Urinary bladder (tissue), 4 donors: ENCODE measurements at places on chromosomes 5 and 9. TPM values are rescaled to one million over a fixed set of nuclear protein-coding genes. Genes with fewer than 3 reads are reported as not detected.

GRCh38 chr9:104869811-104870210, 58.1 kb downstream of the ABCA1 start:
- DNase-seq: no peak

PLEKHG4B gene
- 3.7 TPM for total RNA-seq

EPB41L4B gene
- total RNA-seq: 6.0 TPM

DNA sequence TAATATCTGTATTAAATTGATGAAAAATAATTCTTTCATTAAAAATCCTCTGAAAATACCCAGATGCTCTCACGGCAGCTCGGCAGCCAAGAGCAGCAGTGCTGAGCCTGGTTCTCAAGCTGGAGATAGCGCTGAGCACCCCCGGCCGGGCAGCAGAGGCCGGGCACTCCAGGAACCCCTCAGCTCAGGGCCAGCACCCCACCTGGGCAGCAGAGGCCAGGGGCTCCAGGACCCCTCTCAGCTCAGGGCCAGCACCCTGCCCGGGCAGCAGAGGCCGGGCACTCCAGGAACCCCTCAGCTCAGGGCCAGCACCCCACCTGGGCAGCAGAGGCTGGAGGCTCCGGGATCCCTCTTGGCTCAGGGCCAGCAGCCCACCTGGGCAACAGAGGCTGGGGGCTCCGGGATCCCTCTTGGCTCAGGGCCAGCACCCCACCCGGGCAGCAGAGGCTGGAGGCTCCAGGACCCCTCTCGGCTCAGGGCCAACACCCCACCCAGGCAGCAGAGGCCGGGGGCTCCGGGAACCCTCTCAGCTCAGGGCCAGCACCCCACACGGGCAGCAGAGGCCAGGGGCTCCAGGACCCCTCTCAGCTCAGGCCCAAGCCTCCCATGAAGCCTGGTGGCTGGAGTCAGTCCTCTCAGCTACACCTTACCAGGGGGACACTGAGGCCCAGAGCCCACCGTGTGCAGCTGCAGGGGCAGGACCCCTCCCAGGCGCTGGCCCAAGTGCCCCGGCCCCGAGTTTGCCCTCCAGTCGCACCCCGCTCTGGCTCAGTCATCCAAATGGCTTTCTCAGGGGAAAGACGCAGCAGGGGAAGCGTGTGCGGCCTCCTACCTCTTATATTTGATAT, 21.7 kb downstream of the CLPTM1L start:
- no peak for DNase-seq

- no peak for DNase-seq
These were observed 182.4 kb downstream of the DIRAS2 start for GRCh38 chr9:90460220-90460619.

GRCh38 chr5:29263915-29264351, 1929.6 kb upstream of the CDH6 start:
- DNase-seq: no peak

PAXX gene
- 9.3 TPM for total RNA-seq

- DNase-seq: no peak
These were observed 103.5 kb downstream of the CDC42SE2 start for GRCh38 chr5:131367219-131367860.

DNA sequence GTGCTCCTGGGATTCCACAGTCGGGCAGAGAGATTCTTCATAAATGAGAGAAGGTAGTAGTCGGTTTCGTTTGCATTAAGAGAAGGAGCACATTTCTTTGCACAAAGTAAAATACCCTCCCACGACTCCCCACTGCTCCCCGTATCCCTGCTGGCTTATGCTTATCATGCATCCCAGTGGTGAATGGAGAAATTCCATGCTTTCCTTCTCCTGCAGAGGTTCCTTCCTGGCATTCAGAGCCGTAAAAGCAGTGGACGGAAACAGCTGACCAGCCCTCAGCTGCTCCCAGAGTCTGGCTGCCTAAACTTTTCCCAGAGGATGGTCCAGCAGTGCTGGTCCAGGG, 93.1 kb downstream of the C9orf152 start:
- DNase-seq: no peak

DNA sequence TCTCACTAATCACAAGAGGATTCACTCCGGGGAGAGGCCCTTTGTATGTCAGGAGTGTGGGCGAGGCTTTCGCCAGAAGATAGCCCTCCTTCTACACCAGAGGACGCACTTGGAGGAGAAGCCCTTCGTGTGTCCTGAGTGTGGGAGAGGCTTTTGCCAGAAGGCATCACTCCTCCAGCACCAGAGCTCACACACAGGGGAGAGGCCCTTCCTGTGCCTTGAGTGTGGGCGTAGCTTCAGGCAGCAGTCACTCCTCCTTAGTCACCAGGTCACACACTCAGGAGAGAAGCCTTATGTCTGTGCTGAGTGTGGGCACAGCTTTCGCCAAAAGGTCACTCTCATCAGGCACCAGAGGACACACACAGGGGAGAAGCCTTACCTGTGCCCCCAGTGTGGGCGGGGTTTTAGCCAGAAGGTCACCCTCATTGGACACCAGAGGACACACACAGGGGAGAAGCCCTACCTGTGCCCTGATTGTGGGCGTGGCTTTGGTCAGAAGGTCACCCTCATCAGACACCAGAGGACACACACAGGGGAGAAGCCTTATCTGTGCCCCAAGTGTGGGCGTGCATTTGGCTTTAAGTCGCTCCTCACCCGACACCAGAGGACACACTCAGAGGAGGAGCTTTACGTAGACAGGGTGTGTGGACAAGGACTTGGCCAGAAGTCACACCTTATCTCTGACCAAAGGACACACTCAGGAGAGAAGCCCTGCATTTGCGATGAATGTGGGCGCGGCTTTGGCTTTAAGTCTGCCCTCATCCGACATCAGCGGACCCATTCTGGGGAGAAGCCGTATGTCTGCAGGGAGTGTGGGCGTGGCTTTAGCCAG, 27.8 kb downstream of the NUTM2F start:
- DNase-seq: no peak

C8G gene
- 1.0 TPM for total RNA-seq

- DNase-seq: no peak
These were observed 521.7 kb upstream of the DAB2 start for GRCh38 chr5:39946356-39947045.

GRCh38 chr5:154223320-154223719, 32.8 kb downstream of the GALNT10 start:
- DNase-seq: no peak

ITGA2 gene
- 21.1 TPM for total RNA-seq

DNA sequence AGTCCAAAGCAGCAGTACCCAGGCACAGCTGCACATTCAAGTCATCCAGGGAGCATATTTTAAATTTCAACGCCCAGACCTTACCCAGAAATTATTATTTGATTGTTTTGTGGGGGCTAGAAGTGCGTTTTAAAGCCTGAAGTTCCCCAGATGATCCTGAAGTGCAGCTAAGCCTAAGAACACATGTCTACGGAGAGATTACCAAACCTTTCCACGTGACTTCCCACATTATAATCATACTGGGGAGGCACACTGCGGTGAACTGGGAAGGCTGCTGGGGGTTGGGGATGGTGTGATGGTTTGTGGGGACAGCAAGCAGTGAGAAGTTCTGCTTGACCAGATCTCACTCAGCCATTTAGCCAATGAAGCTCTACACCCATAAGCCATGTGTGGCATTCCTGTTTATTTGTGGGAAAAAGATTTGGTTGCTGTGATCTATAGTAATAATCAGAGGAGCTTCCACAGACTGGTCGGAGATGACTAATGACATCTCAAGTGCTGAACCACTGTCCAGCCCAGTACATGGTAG, 93.4 kb upstream of the CDH6 start:
- DNase-seq: no peak

DNA sequence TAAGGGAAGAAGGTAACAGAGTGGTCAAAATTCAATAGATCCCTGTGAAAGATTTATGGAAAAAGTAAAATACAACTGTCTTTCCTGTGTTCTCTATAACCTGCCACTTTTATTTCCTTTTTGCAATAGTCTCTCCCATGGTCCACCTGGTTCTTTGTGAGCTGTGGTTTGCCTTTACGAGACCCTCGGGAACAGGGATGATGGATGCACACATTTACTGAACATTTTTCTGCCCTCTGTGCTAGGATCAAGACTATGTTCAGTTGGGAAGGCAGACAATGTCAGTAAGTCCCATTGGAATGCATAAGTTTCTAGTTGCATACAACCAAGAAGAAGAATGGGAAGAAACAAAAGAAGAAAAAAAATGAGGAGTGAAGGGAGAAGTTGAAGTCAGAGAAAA, 281.2 kb downstream of the TRPM3 start:
- DNase-seq: no peak

- no peak for DNase-seq
These were observed 15.8 kb upstream of the LCP2 start for GRCh38 chr5:170313344-170313743.

GRCh38 chr5:74409712-74410111, 230.8 kb downstream of the ENC1 start:
- DNase-seq: no peak

CCL21 gene
- total RNA-seq: 35.7 TPM

DNA sequence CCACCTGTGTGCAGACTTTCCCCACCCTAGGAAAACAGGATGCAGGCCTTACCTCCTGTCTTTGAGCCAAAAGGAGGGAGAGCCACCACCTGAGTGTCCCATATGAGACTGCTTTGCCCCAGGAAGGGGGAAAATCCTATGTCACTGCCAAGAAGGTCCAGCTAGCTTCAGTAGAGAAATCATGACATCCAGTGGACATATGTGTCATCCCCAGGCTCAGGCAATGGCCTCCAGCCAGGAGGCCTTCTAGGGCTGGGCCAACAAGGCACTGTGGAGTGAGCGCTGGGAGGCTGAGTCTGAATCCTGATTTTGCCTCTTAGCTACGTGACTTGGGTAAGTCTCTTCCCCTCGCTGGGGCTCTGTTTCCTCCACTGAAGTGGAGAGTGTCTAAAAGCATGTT, 60.2 kb downstream of the SMIM23 start:
- DNase-seq: no peak

DNA sequence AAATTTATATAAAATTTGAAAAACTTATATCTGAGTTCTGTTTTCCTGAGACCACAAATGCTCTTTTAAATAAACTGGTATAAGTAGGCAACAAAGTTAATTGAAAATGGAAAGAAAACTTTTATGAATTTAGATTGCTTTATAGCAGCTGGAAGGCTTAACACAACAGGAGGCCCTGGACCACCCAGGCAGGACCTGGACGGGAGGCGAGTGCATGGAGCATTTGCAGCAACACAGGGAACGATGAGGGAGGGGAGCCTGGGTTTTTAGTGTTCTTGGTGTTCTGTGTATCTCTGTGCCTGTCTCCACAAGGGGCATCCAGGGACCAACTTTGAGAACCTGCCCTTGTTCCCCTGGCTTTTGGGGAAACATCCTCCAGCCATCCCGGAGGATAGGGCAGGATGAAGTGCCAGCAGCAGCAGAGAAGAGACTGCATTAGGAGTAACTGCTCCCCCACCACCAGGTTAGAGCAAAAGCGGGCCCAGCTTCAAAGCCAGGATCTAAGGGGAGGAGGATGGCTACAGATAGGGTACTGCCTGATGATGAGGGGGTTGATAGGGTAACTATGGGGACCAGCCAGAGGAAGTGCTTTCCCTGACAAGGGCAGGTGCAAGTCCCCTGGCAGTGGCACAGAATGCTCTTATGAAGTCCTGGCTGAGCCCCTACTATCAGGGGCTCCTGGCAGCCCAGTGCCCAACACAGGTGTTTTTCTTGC, 6.7 kb upstream of the SPATA31E1 start:
- DNase-seq: no peak

- DNase-seq: no peak
These were observed 60.6 kb downstream of the CAMK4 start for GRCh38 chr5:111284825-111285224.

DNA sequence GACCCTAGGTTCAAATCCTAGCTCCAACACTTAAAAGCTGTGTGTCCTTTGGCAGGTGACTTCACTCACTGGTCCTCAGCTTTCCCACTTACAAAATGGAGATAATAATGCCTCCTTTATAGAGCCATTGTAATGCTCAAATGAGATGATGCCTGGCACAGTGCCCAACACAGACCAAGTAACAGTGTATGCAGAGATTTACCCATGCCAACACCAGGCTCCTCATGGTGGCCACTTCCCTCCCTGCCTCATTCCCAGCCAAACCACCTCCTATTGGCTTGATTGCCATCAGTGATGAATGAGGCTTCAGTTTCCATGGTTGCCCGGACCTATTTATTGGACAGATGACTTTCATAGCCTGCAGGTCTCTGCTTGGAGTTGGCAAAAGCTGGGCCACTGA, 469.4 kb downstream of the CDK5RAP2 start:
- no peak for DNase-seq

VAV2 gene
- total RNA-seq: 9.8 TPM

KIAA0825 gene
- 25.5 TPM for total RNA-seq

FKBP15 gene
- total RNA-seq: 33.6 TPM

GRCh38 chr5:62372600-62372999, 31.1 kb downstream of the DIMT1 start:
- no peak for DNase-seq

DNA sequence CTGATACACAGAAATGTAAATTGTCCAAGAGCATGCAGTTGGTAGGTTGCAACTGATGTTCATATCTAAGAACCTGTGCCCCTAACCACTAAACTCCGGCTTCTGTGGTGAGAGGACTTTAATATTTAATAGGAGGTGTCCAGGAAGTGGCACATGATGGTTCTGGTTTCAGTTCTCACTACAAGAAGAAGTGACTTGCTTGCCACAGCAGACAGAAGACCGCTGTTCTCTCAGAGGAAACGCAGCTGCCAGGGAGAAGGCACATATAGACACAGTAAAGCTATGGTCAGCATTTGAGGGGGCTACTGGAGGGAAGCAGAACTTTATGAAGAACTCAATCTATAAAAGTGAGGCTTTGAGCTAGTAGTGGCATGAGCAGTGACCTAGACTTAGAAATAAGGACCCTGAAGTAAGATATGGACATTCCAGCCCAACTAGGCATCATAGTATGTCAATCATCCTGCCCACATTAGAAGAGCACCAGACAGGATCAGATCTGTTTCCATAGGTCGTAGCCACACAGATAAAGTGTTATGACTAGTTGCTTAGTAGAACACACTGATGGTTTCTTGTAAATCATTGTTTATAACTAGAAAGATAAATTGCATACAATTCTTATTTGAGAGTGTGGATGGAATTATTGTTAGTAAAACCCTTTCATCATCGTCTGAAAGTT, 36.4 kb upstream of the DAB2 start:
- no peak for DNase-seq

AJM1 gene
- 0.69 TPM for total RNA-seq

GLRX gene
- total RNA-seq: 23.5 TPM

GRCh38 chr9:124264823-124265233, 7.1 kb downstream of the NEK6 start:
- no peak for DNase-seq

PCDHB11 gene
- 7.3 TPM for total RNA-seq

DNA sequence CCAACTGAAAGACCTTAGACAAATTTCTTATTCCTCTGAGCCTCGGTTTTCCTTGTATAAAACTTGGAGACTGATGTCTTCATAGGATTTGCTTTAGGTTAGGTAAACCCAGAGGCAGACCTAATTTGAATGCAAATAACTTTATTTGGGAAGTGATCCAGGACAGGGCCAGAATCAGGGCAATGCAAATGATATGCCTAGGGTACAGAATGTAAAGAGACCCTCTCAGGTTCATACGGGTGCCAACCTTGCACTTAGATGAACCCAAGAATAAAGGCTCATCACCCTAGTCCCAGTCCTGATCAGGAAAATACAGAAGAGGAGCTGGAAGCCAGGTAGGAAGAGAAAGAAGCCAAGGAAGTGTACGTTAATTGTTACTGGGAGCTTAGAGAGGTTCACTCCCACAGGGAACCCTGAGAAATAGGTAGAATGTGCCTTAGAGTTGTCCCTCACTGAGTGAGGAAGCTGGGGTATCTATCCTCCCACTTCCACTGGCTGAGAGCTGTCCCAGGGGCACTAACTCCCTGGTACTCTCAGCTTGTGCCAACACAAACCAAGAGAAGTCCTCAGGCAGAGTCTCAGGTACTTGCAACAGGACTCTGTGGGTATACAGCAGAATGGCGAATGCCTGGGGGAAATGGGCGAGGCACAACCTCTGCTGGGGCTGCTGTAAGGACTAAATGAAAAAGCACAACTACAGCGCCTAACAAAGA, 3.1 kb upstream of the HK3 start:
- no peak for DNase-seq
